ENCODE measurements at places on chromosomes 3 and 15.

GRCh38 chr3:30644615-30645014 lies 38.2 kb downstream of the TGFBR2 start:
- peak; percentile 32 for DNase-seq

GRCh38 chr3:102722317-102722716 lies 287.5 kb downstream of the ZPLD1 start:
- no peak for DNase-seq

- no peak for DNase-seq
These were observed 4.8 kb downstream of the HAPLN3 start for GRCh38 chr15:88890495-88890894.

DNA sequence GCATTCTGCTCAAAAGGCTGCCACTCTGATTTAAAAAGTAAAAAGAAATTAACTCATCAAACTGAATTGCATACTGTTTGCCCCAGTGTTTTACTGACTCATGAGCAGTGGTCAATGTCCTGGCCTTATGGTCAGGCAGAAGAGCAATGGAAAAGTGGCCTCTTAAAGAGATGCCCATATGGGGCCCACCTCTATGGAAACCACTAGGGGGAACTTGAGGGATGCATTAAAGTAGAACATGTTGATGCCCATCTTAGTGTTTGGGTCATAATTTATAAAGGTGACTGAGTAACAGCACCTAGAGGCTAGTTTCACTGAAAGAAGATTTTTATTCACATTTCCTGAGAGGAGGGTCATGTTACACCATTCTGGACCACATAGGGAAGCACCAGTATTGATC lies 66.5 kb upstream of the RNU6-1 start:
- no peak for DNase-seq

GRCh38 chr3:123785602-123786001 lies 98.5 kb downstream of the MYLK start:
- no peak for DNase-seq

DNA sequence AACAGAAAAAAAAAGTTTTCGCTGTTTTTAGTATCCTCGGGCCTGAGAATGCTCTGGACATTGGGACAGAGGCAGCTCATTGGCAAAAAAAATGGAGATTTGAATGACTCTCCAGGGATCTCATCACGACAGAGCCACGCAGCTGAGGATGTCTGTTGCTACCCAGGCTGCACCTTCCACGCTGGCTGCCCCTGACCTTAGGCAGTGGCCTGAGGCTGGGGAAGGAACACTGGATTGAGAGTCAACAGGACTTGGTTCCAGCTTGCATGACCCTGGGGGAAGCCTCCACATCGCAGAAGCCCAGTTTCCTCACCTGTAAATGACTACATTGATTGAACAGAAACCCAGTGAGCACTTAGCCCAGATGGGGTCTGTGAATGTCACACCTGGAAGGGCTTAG lies 8.7 kb upstream of the ACSBG1 start:
- DNase-seq = no peak
